ENCODE measurements at places on chromosomes 12 and 14.

- peak; percentile 41 for DNase-seq
Observed at GRCh38 chr12:22121224-22121623, 75.2 kb downstream of the CMAS start.

DNA sequence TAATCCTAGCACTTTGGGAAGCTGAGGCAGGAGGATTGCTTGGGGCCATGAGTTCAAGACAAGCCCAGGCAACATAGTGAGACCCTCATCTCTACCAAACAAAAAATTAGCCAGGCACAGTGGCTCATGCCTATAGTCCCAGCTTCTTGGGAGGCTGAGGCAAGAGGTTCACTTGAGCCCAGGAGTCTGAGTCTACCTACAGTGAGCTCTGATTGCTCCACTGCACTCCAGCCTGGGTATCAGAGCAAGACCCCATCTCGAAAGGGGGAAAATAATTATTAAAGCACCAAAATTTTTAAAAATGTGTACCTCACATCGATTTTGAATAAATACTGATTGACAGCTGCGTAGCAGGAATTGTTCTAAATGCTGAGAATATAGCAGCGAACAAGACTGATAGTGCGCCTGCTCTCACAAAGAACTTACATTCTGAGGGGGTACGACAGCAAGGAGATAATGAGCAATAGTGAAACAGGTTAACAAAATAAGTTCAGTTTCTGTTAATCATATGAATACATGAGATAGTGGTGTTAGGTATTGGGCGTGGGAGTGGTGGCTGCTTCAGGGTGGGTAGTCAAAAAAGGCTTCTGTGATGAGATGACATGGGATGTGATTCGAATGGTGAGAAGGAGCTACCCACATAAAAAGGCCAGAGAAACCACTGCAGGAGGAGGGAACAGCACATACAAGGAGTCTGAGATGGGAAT is 19.6 kb downstream of the HCFC2 start:
- DNase-seq = peak; percentile 38

- no peak for DNase-seq
Observed at GRCh38 chr14:65019944-65020566, 33.4 kb downstream of the FNTB start.

- DNase-seq = no peak
Observed at GRCh38 chr14:29814156-29815015, 113.3 kb downstream of the PRKD1 start.

DNA sequence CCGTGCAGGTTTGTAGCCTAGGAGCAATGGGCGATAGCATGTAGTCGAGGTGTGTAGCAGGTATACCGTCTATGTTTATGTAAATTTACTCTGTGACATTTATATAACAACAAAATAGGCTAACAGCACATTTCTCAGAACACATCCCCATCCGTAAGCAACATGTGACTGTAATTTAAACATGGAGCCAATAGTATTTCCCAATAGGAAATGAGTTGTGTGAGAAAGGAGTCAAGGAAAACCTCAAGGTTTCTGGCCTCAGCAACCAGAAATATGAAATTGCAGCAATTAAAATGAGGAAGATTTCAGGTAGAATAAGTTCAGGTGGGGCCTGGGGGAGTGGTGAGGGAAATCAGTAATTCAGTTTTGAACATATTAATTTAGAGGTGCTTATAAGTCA is 136.0 kb downstream of the MSRB3 start:
- DNase-seq = no peak

DNA sequence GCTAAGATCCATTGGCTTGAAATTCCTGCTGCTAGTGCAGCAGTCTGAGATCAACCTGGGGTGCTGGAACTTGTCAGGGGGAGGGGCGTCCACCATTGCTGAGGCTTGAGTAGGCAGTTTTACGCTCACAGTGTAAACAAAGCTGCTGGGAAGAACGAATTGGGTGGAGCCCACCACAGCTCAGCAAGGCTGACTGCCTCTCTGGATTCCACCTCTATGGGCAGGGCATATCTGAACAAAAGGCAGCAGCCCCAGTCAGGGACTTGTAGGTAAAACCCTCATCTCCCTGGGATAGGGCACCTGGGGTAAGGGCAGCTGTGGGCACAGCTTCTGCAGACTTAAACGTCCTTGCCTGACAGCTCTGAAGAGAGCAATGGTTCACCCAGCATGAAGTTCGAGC is 191.7 kb downstream of the ALG10B start:
- no peak for DNase-seq

- no peak for DNase-seq
Observed at GRCh38 chr12:8554451-8555195, 13.9 kb upstream of the CLEC4E start.

GRCh38 chr14:22513066-22513812 is 75.8 kb downstream of the DAD1 start:
- DNase-seq = no peak

- no peak for DNase-seq
Observed at GRCh38 chr12:96143392-96143791, 50.8 kb upstream of the ELK3 start.

- no peak for DNase-seq
Observed at GRCh38 chr12:89344862-89345202, 7.5 kb downstream of the DUSP6 start.

DNA sequence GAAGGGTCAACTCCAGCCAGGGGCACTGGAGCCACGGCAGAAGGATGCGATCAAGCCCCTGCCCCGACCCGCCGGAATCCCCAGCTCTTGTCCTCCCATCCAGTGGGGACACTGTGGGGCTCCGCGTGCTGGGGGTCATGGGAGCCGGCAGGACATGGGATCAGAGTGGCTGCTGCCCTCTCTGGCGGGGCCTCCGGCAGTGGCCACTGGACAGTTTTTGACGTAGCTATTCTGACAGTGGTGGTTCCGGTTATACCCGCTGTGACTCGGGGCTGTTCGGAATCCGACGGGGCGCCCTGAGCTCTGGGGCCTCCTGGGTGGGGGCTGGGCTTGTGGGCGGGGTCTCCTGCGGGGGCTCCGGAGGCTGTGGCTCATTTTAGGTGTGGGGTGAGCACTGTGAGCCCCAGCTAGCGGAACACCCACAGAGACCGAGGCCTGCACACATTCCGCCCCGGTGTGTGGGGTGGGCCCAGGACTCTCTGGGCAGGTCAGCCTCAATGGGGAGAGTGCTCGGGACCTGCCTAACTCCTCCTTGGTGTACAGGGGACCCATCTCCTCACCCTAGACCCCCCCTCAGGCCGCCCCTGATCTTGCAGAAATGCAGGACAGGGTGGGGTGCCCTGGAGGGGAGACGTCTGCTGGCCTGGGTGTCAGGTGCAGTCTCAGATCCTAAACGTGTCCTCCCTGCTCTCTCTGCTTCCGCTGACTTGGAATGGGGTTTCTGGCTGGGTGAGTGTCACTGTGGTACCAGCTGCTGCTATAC is 374.2 kb downstream of the TMEM121 start:
- DNase-seq = no peak

- no peak for DNase-seq
Observed at GRCh38 chr12:25186788-25187402, 8.1 kb downstream of the DNAI7 start.

DNA sequence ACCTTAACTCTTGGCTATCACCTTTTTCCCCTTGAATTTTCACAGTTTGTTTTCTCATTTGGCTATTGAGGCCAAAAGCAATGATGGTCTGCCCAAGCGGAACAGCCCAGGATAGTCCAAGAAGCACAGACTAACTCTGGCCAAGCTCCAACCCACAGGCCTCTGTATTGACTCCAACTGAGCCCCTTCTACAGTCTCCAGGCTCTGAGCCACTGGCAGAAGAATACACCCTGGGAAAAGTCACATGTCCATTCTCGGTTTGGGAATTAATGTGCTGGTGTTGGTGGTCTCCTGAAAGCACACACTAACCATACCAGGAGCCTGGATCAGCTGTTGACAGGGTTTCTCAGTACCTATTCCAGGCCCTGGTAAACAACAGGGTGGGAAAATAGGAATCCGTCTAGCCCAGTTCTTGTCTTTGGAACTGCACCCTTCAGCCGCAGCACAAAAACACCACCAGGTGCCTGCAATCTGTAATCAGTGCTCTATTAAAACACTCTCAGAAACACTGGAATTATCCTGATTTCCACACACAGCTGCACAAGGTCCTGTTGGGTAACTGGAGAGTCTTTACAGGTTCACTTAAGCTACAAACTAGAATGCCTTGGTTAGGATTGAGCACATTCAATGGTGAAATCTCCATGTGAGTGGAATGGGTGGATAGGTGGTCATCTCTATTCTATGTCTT is 63.6 kb downstream of the STXBP6 start:
- DNase-seq = no peak

GRCh38 chr14:79580414-79580813 is 630.9 kb downstream of the DIO2 start:
- no peak for DNase-seq

DNA sequence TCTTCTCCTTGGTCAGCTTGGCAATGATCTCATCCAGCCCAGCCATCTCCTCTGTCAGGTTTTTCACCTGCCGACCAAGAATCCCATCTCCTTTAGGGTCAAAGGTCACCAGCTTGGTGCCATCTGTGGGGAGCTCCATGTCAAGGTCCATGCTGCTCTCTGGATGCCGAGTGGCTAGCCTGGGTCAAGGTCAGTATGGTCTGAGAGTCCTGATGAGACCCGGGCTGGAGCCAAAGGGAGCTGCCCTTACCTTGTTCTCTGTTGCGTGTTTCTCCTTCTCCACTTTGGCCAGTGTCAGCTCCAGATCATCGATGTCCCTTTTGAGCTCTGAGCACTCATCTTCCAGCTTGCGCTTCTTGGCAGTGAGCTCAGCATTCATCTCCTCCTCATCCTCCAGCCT is 11.8 kb downstream of the MYH7 start:
- DNase-seq = no peak

DNA sequence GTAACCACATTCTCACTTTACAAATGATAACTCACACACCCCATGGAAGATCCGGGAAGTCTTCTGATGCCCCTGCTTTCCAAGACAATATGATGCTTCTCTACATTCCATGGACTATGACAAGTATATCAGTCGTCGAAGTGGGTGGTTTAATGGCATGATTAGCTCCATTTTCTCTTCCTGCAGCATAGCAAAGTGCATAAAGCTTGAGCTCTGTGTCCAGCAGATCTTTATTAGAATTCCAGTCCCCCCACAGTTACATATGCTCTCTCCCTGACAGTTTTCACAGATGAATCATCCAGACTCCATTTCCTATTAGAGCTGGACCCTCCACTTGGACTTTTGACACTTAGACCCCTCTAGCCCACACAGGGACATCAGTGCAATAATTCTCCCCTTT is 174.9 kb downstream of the BCAT1 start:
- DNase-seq = no peak

DNA sequence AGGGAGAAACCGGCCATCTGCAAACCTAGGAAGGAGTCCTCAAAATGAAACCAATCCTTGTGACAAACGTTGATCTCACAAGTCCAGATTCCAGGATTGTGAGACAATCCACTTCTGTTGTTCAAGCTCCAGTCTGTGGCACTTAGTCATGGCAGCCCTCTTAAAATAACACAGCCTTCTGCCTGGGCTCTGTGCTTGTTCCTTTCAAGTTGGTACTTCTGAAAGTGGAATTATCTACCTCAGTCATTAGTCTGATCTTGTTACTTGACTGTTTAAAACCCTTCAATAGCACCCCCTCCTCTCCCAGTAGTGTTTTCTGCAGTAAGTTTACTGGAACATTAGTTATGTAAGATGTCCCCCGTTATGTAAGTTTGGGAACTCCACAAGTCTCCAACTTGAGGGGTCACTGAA is 111.0 kb upstream of the HIF1A start:
- DNase-seq = no peak

DNA sequence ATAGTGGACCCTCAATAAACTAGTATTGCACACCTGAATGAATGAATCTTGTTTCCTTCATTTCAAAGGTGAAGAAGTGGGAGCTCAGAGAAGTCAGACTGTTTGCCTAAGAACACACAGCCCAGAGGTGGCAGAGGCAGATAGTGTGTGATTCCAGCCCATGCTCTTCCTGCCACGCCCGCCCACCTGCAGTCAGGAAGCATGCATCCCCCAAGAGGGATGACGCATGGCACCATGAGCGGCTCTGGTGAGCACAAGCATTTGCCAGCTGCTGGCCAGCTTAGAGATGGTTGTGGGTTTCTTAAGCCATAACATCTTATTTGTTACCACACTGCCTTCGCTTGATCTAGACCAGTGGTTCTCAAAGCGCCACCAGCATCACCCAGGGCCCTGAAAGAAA is 133.8 kb downstream of the RIMBP2 start:
- DNase-seq = no peak

DNA sequence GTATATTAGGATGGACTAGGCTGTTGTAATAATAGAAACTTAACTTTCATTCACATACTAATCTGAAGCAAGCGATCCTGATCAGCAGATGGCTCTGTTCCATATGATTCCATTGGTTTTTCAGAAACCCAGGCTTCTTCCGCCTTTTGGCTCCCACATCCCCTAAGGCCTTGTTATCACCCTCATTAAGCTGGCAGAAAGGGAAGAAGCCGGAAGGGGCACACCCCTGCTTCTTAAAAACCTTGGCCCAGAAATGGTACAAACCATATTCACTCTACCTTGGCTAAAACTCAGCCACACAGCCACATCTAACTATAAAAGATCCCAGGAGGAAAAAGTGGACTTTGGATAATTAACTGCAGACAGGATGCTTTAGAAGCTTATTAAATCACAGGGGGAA is 329.2 kb downstream of the PCNX1 start:
- DNase-seq = no peak

GRCh38 chr12:64160021-64160710 is 61.9 kb downstream of the KICS2 start:
- no peak for DNase-seq

DNA sequence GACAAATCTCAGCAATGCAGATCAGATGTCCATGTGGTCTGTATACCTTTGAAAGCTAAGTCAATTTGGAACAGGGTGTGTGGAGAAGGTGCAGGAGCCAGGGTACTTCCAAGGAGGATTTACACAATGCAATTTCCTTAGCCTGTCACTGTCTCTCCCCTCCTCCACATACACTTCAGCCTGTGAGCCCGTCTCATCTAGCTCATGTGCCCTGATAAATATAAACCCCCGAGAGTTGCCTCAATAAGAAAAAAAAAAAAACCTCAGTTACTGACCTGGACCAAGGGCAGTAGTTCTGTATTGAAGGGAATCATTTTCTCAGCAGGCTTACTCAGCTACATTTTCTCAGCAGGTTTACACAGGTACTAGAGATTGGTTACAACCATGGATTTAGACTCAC is 132.1 kb upstream of the PELI2 start:
- DNase-seq = no peak

- DNase-seq = no peak
Observed at GRCh38 chr14:47674148-47674542, 1.3 kb downstream of the MDGA2 start.

DNA sequence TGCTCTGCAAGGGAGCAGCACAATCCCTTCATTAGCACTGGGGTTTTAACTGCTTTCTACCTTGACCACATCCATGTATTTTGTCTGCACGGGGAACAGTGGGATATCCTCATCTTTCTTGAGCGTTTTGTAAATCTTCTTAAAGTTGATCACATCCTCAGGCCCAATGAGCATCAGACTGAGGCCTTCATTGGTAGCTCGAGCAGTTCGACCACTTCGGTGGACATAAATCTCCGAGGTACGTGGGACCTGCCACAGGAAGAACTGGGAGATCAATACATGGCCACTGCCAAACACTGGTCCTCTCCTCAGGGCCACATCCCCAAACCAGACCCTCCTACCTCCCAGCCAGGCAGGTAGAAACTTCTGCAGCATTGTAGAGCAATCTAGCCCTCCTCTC is 26.1 kb downstream of the DDX24 start:
- DNase-seq = peak; percentile 0

- DNase-seq = no peak
Observed at GRCh38 chr12:62599854-62600437, 133.3 kb downstream of the MON2 start.
